Stimulated activated CD4-positive, alpha-beta T cell treated with anti-CD3 and anti-CD28 coated beads, TNF-alpha, amount 100 ng/mL, for 1 hour (primary cell): ENCODE measurements at places on chromosomes 7 and 10.
A peak's percentile ranks its signal among the peaks of the same experiment; 100 is the strongest.

DNA sequence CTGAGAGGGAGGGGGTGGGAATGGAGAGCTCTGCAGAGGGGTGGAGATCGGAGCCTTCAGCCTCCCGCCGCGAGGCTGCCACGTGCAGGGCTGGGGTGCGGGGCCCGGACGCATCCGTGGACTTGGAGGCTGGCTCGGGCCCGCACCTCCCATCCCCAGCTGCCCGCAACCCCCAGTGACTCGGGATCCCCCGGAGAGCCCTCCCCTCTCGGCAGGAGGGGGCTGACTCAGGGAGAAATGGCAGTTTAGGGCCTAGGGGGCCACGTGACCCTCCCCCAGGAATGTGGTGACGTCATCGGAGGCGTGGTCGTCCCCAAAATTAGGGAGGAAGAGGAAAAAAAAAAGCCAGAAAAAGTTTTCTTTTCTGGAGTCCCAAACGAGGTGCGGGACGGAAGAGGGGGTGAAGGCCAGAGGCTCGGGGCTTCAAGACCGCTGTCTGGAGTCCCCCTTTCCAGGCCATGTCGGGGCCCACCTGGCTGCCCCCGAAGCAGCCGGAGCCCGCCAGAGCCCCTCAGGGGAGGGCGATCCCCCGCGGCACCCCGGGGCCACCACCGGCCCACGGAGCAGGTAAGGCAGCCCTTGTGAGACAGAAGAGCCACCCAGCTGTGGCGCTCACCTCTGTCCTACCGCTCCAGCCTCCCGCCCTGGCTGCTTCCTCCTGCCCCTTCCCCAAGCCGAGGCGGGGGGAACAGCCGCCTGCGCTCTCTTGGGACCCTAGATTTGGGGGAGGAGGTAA is at the start of gene TRIP6:
TRIP6 (plus strand) TSS at position 348 of the 736 bp plus-strand sequence; CDS start at position 459, 111 bp downstream.
- DNase-seq: peak; percentile 59

DNA sequence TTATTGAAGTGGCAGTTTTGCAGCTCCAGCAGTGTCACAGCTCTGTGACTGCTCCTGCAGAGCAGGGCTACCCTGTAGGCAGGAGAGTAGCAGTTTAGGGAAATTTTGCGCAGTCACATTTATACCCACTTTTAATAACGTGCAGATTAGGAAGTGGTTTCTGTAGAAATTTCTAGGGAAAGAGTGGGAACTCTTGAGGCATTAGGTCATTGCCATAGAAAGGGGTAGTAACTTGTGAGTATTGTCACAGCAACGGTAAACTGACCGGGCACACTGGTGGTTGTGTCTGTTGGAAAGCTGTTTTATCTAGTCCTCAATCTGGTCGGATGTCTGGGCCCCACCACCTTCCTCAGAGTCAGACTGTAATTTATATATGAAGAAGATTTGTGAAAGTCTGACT is 51.9 kb downstream of the CDC14C start:
- no peak for DNase-seq

DNA sequence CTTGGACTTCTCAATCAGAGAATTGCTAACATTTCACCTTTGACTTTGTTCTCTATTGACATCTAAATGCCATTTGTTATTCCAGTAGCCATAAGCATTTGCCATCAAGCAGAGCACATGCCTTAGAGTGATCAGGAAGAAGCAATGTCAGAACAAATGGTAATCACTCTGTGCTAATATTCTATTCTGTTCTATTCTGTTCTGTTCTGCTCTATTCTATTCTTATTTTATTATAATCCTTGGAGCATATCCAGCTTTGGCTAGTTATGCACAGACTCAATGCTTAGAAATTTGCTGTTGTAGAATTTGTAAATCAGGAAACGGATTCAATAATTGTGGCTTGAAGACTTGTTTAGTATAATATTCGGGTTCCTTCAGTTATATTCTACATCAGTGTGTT is 175.4 kb downstream of the EXOC4 start:
- no peak for DNase-seq

- no peak for DNase-seq
Measured at GRCh38 chr7:3767917-3768777, 467.1 kb downstream of the SDK1 start.

DNA sequence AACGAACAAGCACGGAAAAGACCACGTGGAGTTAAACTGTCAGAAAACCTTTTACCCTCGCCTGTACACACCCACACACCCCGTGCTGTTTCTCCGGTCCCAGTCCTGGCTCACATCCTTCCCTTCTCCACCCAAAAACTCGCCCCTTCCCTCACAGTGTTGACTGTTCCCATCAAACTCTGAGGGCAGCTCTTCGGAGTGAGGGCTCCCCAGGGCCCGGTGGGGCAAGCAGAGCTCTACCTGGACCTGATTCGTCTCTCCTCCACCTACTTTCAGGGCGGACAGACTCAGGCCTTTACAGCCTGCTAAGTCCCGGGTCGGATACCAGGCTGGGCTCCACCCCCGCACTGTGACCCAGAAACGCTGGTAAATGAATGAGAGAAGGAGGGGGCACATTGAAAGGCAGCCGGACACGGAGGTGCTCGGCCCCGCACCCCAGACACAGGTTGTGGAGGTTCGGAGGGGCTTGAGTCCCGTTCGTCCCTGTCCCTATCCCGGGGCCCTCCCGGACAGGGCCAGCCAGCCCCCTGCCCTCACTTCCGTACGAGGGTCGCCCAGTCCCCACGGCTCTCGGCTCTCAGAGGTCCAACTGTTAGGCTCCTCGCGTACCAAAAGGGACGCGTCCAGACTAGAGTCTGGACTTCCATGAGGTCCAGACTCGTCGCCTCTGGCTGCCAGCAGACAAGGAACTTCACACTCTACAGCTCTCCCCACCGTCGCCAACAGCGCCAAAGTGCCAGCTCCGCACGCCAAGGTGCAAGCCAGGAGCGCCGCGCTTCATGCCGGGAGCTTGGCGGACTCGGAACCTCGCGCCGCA is 31.7 kb upstream of the ASL start:
- DNase-seq: no peak

GRCh38 chr7:147308539-147308938 is 1191.9 kb downstream of the CNTNAP2 start:
- no peak for DNase-seq

GRCh38 chr7:98613601-98614425 is 3.3 kb upstream of the NPTX2 start:
- DNase-seq: no peak

GRCh38 chr10:48447356-48448215 is 141.1 kb downstream of the MAPK8 start:
- DNase-seq: no peak

GRCh38 chr7:920351-921070 is 34.0 kb downstream of the ADAP1 start:
- DNase-seq: no peak

DNA sequence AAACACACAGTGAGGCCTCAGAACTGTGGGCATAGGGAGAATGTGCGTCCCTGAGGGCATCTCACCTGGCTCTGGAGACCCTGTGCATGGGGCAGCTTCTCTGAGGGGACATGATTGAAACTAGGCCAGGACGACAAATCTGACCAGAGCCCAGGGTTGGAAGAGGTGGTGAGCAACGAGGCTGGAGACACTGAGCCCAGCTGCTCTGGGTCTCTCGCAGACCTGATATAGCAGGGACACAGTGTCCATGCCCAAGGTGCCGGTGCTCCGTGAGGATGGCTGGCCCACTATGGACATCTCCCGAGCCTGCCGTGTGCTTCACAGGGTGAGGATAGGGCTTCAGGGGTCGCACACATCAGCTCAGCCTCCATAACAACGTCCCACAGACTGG is 49.3 kb upstream of the INSIG1 start:
- no peak for DNase-seq

DNA sequence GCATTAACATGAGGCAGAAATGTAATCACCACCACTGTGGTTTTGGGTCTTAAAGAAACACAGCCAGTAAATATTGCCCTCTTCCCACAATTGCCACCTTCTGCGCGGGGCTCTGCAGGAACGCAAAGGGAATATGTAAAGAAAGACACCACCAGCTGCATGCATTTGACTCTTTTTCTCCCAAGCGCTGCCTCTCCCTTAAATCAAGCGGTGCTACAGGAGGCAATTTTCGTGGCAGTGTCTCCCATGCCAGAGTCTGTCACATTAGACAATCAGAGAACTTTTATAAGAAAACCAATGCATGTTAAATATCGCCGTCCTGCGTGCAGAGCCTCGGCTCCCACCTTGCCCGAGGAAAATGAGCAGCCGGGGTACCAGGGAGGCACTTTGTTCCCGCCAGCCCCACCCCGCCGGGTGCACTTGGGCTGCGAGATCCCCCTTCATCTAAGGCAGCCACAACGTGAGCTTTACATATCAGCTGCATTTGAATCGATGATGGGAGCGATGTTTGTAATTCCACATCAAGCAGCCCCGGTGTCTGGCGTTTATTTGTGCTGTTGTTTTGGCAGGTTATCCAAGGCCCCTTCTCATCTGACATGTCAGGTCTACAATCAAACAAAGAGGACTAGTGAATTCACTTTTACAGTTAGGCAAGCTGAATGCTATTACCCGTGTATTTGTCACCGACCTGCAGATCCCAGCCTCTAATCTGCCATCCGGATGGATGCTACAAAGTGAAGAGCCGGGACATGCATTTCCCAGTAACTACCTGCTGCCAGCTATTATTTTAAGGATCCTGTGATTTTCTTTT is 72.3 kb upstream of the MGMT start:
- DNase-seq: no peak

- no peak for DNase-seq
Measured at GRCh38 chr10:27687743-27688142, 57.9 kb downstream of the MKX start.

DNA sequence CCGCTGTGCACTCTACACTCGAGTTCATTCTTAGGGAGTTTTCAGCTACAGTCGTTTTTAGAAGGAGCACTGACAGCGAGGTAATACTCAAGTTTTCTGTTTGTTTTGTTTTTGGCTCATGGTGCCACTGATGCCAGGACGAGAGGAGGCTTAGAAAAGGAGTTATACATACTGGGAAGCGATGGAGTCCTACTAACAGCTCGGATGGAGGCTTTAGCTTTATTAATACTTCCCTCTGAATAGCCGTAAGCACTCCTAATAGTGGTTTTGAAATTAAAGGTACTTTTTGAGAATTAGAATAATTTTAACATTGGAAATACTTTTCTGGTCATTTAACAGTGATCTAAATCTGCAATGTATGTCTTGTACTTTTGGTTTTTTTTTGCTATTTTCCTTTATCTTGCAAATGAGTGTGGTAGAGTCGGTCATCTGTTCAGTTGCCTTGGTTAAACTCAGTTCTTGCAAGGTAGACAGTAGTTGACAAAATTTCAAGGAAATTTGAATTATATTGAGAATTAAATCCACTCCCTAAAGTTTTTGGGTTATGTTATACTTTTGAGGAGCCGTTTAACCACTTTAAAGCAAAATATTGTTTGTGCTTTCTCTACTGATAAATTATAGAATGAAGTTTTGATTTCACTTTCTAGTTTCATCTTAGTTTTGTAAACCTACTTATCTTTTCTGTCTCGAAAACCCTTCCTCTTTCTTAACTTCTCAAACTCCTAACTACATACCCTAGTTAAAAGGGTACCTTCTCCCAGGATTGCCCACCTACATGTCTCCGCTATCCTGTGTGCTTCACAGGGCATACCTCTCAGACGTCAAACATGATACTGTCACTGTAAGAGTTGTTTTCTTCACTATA is 1.5 kb downstream of the HBP1 start:
- no peak for DNase-seq

DNA sequence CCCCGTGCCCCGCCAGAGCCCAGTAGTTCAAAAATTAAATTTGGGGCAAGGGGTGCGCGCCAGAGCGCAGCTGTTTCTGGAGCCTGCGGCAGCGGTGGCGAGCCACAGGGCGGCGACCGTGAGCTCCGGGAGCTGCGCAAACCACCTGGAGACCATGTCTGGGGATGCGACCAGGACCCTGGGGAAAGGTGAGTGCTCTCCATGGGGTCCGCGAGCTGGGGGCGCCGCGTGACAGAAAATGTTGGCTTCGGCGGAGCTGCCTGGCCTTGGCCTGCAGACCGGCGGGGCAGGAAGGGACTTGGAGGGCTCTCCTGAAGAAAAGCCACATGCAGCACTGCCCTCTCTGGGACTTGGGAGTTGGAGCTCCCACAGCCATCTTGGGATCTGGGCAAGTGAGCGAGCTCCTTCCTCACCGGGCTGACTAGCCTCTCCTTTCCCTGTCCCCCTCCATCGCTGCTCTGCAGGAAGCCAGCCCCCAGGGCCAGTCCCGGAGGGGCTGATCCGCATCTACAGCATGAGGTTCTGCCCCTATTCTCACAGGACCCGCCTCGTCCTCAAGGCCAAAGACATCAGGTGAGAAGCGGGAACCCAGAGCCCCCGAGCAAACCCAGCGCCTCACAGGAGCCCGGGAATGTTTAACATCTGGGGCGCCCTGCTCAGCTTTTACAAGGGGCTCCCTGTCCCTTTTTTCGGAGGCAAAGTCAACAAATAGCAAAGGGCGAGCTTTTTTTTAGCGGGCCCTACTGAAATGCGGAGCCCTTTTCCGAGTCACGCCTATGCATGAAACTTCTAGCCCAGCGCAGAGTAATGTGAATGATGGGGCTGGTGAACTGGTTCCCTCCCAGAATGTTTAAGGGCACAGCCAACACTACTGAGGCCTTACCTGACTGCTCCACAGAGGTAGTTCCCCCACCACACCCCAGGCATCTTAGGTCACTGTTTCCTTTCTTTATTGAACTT is 6.1 kb downstream of the GSTO2 start:
- DNase-seq: no peak

- no peak for DNase-seq
Measured at GRCh38 chr10:123836418-123837145, 55.0 kb downstream of the CPXM2 start.

- no peak for DNase-seq
Measured at GRCh38 chr7:39547336-39547735, 18.9 kb upstream of the YAE1 start.

DNA sequence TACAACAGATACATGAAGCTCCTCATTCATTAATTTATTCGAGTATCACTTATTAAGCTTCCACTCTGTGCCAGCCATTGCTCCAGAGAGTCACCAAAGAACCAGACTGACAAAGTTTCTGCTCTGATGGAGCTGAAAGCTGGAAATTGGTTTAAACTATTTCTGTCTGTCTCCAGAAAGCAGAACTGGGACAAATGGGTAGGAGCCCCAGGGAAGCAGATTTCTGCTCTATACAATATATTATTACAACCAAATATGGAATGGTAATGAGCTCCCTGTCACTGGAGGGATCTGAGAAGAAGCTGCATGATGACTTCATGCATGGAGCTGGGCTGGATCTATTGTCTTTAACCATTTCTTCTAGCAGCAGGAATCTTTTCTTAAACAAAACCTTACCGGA is 165.4 kb upstream of the ADO start:
- no peak for DNase-seq

GRCh38 chr7:70527520-70528115 is 604.3 kb upstream of the GALNT17 start:
- no peak for DNase-seq

- DNase-seq: no peak
Measured at GRCh38 chr7:135282561-135283254, 49.1 kb downstream of the STRA8 start.

- DNase-seq: no peak
Measured at GRCh38 chr10:26821699-26822570, 38.8 kb downstream of the ABI1 start.

DNA sequence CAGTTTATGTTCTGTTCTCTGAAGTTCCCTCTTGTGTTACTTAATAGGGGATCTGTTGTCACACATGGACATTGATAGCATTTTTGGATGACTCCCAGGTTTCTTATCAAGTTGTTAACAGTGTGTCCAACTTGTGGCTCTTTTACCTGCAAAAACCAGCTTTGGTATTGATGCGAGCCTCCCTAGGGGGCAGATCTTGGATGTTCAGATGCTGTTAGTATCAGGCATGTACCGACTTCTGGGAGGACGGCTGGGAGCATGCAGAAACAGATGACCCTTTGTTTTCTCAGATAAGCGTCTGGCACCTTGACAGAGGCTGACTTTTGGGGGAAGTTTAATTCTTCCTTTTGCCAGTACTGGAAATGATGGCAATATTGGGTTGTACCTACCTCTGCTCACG is 2.2 kb downstream of the PLPP4 start:
- DNase-seq: no peak

GRCh38 chr10:83991986-83992753 is 147.1 kb upstream of the GHITM start:
- no peak for DNase-seq
